ENCODE measurements at places on chromosomes 4 and X. TPM values are rescaled to one million over a fixed set of nuclear protein-coding genes. Genes with fewer than 3 reads are reported as not detected.
A peak's percentile ranks its signal among the peaks of the same experiment; 100 is the strongest.

- H3K36me3 ChIP-seq = no peaks in the 10 kb centered on the region
- no peak overlapping the region for H3K4me3 ChIP-seq
- H3K27ac ChIP-seq = no peak overlapping the region
These were observed 104.7 kb upstream of the NOCT start for GRCh38 chr4:138910914-138911336.

- no peak overlapping the region for H3K4me3 ChIP-seq
- H3K27me3 ChIP-seq = no peaks in the 10 kb centered on the region
- H3K4me1 ChIP-seq = no peaks in the 10 kb centered on the region
- no peak for DNase-seq
- H3K27ac ChIP-seq = no peak overlapping the region
- peaks cover 3% of the 10 kb centered on the region for H3K36me3 ChIP-seq
These were observed 10.9 kb upstream of the CPLX1 start for GRCh38 chr4:836750-837301.

DNA sequence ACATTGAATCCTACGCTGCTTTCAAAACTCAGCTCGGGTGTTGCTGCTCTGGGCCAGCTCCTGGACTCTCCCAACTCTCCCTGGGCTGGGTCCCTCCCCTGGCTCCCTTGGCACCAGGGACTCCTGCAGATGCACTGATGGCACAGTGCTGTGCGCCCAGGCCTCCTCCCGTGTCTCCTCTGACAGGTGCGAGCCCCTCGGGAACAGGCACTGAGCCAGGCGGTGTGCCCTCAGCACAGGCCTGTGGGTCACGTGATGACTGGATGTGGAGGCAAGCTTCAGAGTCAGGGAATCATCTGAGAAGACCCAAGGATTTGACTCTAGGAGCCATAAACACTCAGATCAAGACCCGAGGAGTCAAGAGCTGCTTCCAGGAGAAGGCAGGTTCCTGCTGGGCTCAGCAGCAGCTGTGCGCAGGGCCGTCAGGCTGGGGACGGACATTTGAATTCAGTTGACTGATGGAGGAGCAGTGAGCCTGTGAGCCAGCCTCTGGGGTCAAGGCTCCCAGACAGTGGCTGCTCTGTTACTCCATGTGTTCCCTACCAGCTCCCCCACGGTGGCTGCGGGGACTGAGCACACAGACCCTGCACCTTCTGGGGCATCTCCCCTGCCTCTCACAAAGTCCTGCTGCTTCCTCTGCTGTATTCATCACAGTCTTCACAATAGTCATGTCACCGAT is 33.0 kb downstream of the NAT8L start:
- no peak overlapping the region for H3K27ac ChIP-seq
- no peak for DNase-seq
- no peaks in the 10 kb centered on the region for H3K27me3 ChIP-seq

DNA sequence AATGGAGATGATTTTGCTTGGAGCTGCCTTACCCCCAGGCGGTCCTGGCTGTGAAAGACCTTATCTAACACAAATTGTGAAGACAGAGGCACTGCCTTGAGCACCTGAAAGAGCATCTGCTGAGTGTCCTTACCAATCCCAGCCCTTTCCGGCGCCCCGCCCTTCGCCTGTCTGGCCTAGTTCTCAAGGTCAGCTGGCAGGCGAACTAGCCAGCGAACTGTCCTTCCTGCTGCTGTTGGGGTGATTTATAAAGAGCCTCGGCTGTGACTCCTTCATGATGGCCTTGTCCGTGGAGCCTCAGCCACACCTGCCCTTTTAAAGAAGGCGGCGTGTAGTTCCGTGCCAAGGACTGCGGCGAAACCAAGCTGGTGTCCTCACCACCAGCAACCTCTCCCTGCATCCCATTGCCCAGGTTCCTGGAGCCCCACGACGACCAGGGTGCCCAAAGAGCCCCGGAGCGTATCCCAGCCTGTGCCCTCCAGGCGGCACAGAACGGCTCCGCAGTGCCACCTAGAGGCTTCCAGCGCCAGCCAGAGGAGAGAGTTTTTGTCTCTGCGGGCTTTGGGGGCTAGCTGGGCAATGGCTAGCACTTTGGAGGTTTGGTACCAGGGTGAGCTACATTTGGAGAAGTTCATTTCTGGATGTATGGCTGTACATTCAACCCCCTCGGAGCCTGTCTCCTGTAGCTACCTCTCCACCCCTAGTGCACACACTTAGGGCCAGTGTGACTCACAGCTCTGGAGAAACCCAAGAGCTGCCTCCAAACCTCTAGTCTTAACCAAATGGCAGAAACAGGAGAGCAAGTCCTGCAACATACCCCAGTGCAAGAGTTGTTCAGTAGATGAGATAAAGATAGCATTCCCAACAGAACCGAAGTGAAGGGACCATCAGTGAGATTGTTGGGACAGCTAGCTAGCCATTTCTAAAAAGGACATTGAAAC is 36.8 kb upstream of the VMA21 start:
- DNase-seq = peak; percentile 65
- H3K36me3 ChIP-seq = no peaks in the 10 kb centered on the region
- no peak overlapping the region for H3K27ac ChIP-seq
- H3K27me3 ChIP-seq = no peaks in the 10 kb centered on the region
- H3K4me1 ChIP-seq = no peaks in the 10 kb centered on the region
- no peak overlapping the region for H3K4me3 ChIP-seq

GRCh38 chr4:167232805-167233684 is 1.2 kb downstream of the SPOCK3 start:
- no peak overlapping the region for H3K27ac ChIP-seq
- H3K4me3 ChIP-seq = no peak overlapping the region
- no peak for DNase-seq
- no peaks in the 10 kb centered on the region for H3K36me3 ChIP-seq
- H3K27me3 ChIP-seq = no peaks in the 10 kb centered on the region

DNA sequence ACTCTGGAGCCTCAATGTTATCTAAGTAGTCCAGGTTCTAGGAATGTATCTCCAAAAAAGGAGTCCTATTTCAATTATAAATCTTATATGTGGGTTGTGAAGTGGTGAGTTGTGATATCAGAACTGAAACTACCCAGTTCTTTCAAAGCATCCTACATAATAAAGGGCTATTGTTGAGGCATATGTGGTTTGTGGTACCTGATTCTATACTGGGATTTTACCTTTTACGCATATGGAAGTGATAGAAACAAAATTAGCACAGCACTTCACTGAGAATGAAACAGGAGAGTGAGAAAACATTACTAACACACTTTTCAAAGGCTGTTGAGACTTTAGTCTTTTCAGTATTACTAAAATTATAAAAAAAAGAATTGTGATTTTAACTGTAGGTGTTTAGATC is 417.7 kb upstream of the GALNT7 start:
- no peaks in the 10 kb centered on the region for H3K4me1 ChIP-seq
- H3K27me3 ChIP-seq = no peaks in the 10 kb centered on the region
- no peak overlapping the region for H3K4me3 ChIP-seq
- no peak for DNase-seq
- H3K36me3 ChIP-seq = no peaks in the 10 kb centered on the region
- no peak overlapping the region for H3K27ac ChIP-seq

GRCh38 chr4:42914937-42915336 is 22.4 kb downstream of the GRXCR1 start:
- H3K27ac ChIP-seq = no peak overlapping the region
- no peaks in the 10 kb centered on the region for H3K4me1 ChIP-seq
- 0 out of 2 replicates have a peak, but pooled peaks cover 3% of the 10 kb centered on the region for H3K27me3 ChIP-seq
- H3K36me3 ChIP-seq = no peaks in the 10 kb centered on the region

- no peak for DNase-seq
- H3K4me3 ChIP-seq = no peak overlapping the region
- no peak overlapping the region for H3K27ac ChIP-seq
- H3K36me3 ChIP-seq = no peaks in the 10 kb centered on the region
These were observed 33.9 kb upstream of the SLC7A11 start for GRCh38 chr4:138275963-138276621.

Gene FRG2
- not detected for total RNA-seq

Gene CENPVL2
- not detected for total RNA-seq

Data from Karpas-422 (cell line).